Stimulated activated CD4-positive, alpha-beta T cell treated with anti-CD3 and anti-CD28 coated beads, Interleukin-15, amount 100 ng/mL, for 1 hour (primary cell): ENCODE measurements at places on chromosomes 1 and 21.

GRCh38 chr1:204744107-204744779 lies 58.7 kb upstream of the LRRN2 start:
- DNase-seq, result no peak

- DNase-seq, result no peak
These were observed 42.2 kb downstream of the SPATA17 start for GRCh38 chr1:217673387-217673786.

- DNase-seq, result no peak
These were observed 19.8 kb upstream of the LUZP1 start for GRCh38 chr1:23188434-23188884.

DNA sequence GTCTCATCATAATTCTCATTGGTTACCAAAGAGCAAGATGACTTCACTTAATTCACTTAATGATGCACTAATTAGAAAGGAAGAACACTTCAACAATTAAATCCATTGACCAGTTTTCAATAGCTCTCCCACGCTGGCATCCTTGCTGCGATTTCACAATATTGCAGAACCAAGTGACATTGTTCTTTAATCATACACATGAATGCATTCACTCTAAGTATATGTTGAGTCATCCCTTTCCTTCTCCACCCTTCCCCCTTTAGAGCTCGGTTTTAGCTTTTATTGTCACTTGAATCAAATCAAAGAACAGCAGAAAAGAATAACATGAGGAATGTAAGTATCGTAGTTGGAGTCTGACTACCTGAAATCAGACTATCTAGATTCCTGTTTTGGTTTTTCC lies 233.6 kb upstream of the FMN2 start:
- DNase-seq, result no peak

- no peak for DNase-seq
These were observed 47.6 kb downstream of the SEC16B start for GRCh38 chr1:177922209-177922608.

DNA sequence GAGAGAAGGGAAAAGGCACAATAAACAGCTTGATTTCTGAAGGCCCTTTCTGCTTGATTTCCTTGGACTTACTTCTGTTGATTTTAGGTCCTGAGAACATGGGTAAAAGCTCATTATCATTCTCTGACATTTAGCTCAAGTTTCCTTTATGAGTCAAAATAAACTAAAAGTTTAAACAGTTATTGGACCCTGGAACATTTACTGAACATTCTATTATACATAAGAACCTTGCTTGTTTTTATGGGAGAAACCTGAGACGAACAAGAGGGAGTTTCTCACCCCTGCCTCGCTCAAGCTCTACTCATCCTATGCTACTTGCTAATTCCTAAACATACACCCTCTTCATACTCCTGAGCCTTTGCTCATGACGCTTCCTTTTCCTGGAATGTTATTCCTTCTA lies 538.3 kb upstream of the PKN2 start:
- DNase-seq, result no peak

GRCh38 chr1:8020032-8020431 lies 6.1 kb downstream of the ERRFI1 start:
- DNase-seq, result no peak

- peak; percentile 48 for DNase-seq
These were observed at the start of gene ARHGAP29 for GRCh38 chr1:94237291-94238226. Gene ARHGAP29 (minus strand): TSS chr1:94237584. CDS start chr1:94231611, 5,973 bp downstream.

- DNase-seq, result no peak
These were observed 195.5 kb upstream of the NFIA start for GRCh38 chr1:60886793-60887331.
